ENCODE measurements at places on chromosomes 5 and 9. TPM values are rescaled to one million over a fixed set of nuclear protein-coding genes. Genes with fewer than 3 reads are reported as not detected.

SPATA31E1 gene
- not detected for total RNA-seq

HK3 gene
- total RNA-seq: not detected

RXFP3 gene
- not detected for total RNA-seq

SLC6A18 gene
- not detected for total RNA-seq

TAF11L5 gene
- not detected for total RNA-seq

AK8 gene
- total RNA-seq: not detected

SNX18 gene
- total RNA-seq: 1.7 TPM

HAVCR2 gene
- not detected for total RNA-seq

IFNB1 gene
- not detected for total RNA-seq

PCDHGA6 gene
- 10.9 TPM for total RNA-seq

TRPM3 gene
- total RNA-seq: not detected

GRCh38 chr5:2139478-2139877, 256.8 kb upstream of the IRX4 start:
- H3K27me3 ChIP-seq: no peaks in the 10 kb centered on the region
- H3K4me3 ChIP-seq: no peak overlapping the region
- DNase-seq: no peak
- no peaks in the 10 kb centered on the region for H3K4me1 ChIP-seq

DNA sequence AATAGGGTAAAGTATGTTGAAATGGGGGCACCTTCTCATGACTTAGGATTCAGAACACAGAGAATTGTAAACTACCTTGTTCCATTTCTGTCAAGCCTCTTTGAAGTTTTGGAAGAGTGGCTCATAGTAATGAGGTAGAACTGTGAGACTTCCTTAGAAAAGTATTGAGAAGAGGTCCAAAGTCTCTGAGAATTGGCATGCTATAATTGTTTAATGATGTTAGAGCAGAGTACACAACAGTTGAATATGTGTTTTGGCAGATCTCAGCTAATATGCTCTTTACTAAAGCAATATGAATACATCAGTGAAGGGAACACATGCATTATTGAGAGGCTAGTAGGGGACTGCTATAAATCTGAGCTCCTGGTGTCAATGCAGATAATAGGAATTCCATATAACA, 579.4 kb upstream of the RIOK2 start:
- H3K36me3 ChIP-seq: no peaks in the 10 kb centered on the region
- no peaks in the 10 kb centered on the region for H3K4me1 ChIP-seq
- DNase-seq: no peak
- no peak overlapping the region for H3K4me3 ChIP-seq

DNA sequence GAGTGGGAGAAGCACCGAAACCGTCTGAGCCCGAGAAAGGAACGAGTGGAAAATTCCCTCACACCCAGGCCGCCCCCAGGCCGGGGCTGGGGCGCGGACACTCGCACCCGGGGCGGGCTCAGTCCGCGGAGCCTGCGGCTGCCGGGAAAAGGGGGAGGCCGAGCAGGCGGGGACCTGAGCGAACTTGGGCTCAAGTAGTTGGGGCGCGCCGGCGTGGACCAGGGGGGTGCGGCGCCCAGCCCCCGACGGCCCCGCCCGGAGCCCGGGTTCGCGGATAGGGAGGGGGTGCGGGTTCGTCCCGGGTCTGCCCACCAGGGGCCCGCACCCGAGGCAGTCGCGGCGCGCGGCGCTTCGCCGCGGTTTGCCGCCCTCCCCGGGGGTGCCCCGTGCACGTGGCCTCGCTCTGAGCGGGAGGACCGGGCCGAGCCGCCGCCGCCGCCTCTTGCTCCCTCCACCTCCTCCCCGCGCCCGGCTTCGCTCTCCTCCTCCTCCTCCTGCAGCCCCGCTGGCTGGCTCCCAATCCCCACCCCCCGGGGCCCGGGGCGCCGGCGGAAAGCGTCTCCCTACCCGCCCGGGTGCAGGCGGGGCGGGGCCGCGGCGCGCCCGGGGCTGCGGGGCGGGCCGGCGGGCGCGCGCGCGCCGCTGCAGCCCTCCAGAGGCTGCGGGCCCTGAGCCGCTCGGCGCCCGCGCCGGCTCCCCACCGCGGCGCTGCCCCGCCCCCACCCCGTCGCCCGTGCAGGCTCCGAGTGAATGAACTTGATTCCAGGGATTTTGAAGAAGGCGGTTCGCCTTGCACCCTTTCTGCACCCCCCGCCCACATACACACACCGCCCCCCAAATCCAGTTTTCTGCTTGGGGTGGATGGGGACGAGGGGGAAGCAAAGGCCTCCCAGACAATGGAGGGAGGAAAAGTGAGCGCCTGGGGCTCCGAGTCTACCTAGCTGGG, 1.3 kb upstream of the NFIB start:
- no peaks in the 10 kb centered on the region for H3K27me3 ChIP-seq
- H3K36me3 ChIP-seq: no peaks in the 10 kb centered on the region
- peak overlapping the region; percentile 68 for H3K4me3 ChIP-seq
- H3K27ac ChIP-seq: 0 out of 2 replicates have a peak overlapping the region, but pooled peaks have one; percentile 1
- H3K4me1 ChIP-seq: peaks cover 55% of the 10 kb centered on the region

DNA sequence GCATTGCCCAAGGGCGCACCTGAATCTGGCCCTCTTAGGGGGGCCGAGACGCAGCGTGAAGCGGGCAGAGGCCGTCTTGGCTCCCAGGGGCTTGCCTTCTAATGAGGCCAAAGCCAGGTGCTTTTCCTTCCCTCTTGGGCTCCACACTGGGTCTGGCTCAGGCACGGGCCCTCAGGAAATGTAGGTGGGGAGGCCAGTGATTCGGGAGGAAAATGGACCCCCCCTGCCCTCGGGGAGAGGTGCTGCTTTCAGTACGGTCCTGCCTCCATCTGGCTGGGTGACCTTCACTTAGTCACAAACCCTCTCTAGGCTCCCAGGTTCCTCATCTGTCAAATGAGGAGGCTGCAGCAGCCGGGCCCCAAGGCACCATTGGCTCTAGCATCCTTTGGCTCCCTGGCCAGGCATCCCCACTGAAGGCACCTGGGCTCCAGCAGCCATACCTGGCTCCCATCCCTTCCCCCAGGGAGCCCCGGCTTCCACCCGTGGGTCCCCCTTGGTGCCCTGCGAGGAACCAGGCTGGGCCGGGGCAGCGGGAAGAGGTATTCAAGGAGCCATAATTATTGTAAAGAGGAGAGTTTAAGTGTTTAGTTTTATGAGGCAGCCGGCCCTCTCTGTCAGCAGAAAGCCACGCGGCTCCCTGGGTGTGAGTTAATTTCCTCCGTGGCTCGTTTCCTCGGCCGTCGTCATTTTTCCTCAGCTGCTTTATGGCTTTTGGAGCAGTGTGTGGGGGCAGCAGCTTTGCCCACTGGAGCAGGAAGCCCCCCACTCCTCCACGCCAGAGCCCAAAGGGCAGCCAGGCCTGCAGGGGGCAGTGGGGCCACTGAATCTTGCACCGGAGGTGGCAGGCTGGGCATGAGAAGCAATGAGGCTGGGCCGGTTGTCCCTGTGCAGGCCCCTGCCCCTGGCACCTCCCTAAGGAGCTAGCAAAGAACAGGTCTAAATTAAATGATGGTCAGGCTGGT, 24.9 kb upstream of the UNC5A start:
- no peaks in the 10 kb centered on the region for H3K36me3 ChIP-seq
- no peak overlapping the region for H3K4me3 ChIP-seq
- H3K27me3 ChIP-seq: no peaks in the 10 kb centered on the region

- no peaks in the 10 kb centered on the region for H3K36me3 ChIP-seq
- H3K27ac ChIP-seq: no peak overlapping the region
- H3K4me1 ChIP-seq: no peaks in the 10 kb centered on the region
- DNase-seq: no peak
Measured at GRCh38 chr5:168030912-168031311, 260.5 kb upstream of the WWC1 start.

- no peaks in the 10 kb centered on the region for H3K4me1 ChIP-seq
- DNase-seq: no peak
- H3K36me3 ChIP-seq: no peaks in the 10 kb centered on the region
- H3K4me3 ChIP-seq: no peak overlapping the region
- no peak overlapping the region for H3K27ac ChIP-seq
Measured at GRCh38 chr9:132853482-132853881, 24.6 kb downstream of the AK8 start.

DNA sequence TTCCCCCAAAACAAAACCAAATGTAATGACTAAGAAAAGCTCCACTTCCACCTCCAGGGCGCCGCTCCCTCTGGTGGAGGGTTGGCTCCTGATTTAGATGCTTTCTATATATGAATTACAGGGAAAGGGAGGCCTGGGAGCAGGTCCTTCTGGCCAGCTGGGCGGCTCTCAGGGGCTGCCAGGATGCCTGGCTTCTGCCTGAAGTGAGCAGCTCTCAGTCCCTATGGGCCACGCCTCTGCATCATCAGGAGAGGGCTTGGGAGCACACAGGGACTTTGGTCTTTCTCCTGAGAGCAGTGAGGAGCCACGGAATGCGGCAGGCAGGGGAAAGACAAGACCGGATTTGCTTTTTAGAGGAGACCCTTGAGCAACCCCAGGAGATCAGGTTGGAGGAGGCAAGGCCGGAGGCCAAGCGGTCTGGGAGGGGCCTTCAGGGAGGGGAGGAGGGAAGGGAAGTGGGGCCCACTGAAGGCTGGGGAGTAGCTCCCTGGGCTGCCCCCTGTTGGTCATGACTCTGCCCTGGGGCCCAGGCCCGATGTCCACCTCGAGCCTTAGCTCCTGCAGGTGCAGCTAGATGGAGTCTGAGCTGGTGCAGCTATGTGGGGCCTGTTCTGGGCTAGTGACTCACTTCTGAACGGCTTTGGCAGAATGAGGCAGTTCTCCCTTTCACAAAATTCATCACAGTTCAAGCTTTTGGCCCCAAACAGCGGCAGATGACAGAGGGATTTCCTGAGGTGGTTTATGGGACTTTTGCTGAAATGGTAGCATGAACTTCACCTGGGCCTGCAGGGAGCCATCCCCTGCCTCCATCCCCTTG, 11.3 kb upstream of the GRHPR start:
- peak overlapping the region; percentile 99 for H3K27ac ChIP-seq
- H3K27me3 ChIP-seq: no peaks in the 10 kb centered on the region
- peak overlapping the region; percentile 45 for H3K4me3 ChIP-seq
- H3K4me1 ChIP-seq: peaks cover 89% of the 10 kb centered on the region

DNA sequence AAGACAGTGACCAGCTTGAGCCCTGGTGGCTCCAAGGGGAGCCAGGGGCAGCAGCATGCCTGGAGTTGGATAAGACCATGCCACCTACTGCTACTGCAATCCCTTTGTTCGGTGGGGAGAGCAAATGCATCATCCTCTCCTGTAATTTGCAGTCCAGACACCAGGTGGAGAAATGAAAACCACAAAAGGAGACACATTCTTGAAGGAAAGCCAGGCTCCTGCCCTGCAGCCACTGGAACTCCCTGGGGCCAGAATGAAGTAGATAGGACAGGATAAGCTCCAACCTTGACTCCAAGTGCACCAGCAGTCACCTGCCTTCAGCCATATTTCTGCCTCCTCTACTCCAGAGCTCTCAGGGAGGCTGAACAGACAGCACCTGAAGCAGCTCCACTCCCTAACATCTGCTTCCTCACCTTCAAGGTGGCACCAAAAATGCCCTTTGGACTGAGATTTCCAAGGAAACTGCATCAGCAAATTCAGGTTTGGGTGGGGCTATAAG, 65.1 kb upstream of the IQGAP2 start:
- H3K27me3 ChIP-seq: no peaks in the 10 kb centered on the region
- peak; percentile 65 for DNase-seq
- H3K4me1 ChIP-seq: no peaks in the 10 kb centered on the region
- H3K27ac ChIP-seq: no peak overlapping the region

- no peak overlapping the region for H3K27ac ChIP-seq
- H3K27me3 ChIP-seq: no peaks in the 10 kb centered on the region
Measured at GRCh38 chr9:68755752-68756151, 50.7 kb downstream of the PIP5K1B start.

GRCh38 chr9:114694146-114694545, 12.2 kb upstream of the TEX48 start:
- H3K4me3 ChIP-seq: no peak overlapping the region
- no peak for DNase-seq
- no peaks in the 10 kb centered on the region for H3K27me3 ChIP-seq
- no peak overlapping the region for H3K27ac ChIP-seq

- no peaks in the 10 kb centered on the region for H3K4me1 ChIP-seq
- no peak overlapping the region for H3K4me3 ChIP-seq
- no peaks in the 10 kb centered on the region for H3K36me3 ChIP-seq
Measured at GRCh38 chr9:134253606-134254205, 72.5 kb upstream of the RXRA start.

DNA sequence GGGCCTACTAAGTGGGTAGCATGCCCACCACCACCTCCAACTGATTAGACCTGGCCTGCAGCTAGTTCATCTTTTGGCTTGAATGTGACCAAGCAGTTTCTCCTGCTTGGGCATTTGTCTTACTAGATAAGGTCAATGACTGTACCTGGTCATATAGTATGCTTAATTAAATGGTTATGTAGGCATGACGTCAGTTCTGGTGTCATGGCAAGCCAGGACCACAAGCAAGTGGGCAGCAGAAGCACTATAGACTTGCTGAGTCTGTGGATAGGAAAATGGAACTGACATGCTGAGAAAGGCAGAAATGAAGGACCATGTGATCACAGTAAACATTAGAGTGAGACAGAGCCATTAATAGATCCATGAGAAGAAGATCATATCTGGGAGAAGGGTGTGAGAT, 55.6 kb upstream of the C6 start:
- H3K4me3 ChIP-seq: no peak overlapping the region
- no peak overlapping the region for H3K27ac ChIP-seq
- no peaks in the 10 kb centered on the region for H3K27me3 ChIP-seq
- H3K4me1 ChIP-seq: no peaks in the 10 kb centered on the region
- no peak for DNase-seq
- H3K36me3 ChIP-seq: no peaks in the 10 kb centered on the region

DNA sequence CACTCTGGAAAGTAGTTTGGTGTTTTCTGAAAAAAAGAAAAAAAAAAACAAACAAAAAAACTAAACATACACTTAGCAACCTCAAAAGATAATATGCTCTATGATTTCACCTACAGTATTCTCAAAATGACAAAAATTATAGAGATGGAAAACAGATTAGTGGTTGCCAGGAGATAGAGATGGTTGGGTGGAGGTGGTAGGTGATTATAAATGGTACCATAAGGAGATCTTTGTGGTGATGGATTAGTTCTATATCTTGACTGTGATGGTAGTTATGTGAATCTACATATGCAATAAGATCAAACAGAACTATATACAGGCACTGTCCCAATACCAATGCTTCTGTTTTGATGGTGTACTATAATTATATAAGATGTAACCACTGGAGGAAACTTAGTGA, 32.0 kb downstream of the PTBP3 start:
- H3K36me3 ChIP-seq: no peaks in the 10 kb centered on the region
- no peaks in the 10 kb centered on the region for H3K27me3 ChIP-seq
- no peak overlapping the region for H3K4me3 ChIP-seq
- H3K27ac ChIP-seq: no peak overlapping the region
- DNase-seq: no peak

DNA sequence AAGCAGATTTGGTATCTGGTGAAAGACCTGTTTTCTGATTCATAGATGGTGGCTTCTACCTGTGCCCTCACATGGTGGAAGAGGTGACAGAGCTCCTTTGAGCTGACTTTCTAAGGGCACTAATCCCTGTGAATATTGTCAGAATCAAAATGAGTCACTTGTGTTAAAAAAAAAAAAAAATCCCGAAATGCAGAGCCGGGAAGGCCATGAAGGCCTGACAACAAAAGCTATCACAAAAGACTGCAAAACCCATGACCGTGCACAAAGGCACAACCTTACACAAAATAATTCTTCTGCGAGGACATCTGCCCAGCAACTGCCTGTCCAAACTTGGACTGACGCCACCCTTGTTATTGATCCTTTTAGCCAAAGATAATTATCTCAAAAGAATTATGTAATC, 19.6 kb upstream of the UBTD2 start:
- H3K27me3 ChIP-seq: no peaks in the 10 kb centered on the region
- no peaks in the 10 kb centered on the region for H3K36me3 ChIP-seq
- no peak overlapping the region for H3K27ac ChIP-seq
- DNase-seq: no peak

GRCh38 chr5:73663161-73663859, 37.3 kb downstream of the ARHGEF28 start:
- no peak for DNase-seq
- no peaks in the 10 kb centered on the region for H3K36me3 ChIP-seq
- no peaks in the 10 kb centered on the region for H3K27me3 ChIP-seq
- no peak overlapping the region for H3K27ac ChIP-seq
